SK-MEL-5 (cell line): ENCODE measurements at places on chromosomes 12 and 14.

GRCh38 chr14:73146111-73146510, 9.8 kb downstream of the PSEN1 start:
- no peak for DNase-seq

- DNase-seq: no peak
Measured at GRCh38 chr12:76460807-76461206, 98.8 kb downstream of the OSBPL8 start.

DNA sequence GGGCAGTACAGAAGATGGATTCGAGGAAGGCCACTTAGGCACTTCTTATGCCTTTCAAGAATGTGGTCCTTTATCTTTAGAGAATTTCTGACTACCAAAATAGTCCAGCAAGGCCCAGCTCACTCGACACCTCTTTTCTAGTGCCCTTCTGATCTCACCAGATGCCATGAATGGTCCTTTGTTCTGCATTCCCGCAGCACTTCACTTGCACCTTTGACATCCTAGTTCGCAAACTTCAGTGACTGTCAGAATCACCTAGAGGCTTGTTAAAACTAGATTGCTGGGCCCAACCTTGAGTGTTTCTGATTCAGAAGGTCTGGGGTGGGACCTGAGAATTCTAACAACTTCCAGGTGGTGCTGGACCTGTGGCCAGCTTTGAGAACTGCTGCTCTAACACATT, 56.7 kb downstream of the PKP2 start:
- DNase-seq: no peak

DNA sequence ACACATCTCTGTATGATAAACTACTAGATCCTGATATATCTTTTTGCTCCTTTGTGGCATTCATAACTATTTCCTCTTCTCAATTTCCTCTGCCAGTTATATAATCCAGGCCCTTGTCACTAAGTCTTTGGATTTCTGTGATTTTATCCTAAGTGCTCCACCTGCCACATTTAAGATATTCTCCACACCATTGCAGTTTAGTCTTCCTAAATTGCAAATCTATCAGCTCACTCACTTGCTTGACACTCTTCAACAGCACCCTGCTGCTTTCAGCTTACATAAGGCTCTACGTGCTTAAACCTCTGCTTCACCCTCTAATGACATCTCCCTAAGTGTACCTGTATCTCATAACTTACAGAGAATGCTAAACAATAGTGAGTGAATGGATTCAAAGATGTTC, 1032.2 kb upstream of the SEL1L start:
- no peak for DNase-seq

- peak; percentile 61 for DNase-seq
Measured at GRCh38 chr12:9319044-9319841, 111.0 kb upstream of the PZP start.

- DNase-seq: no peak
Measured at GRCh38 chr14:76774821-76775694, 13.8 kb downstream of the VASH1 start.

GRCh38 chr14:91228112-91229004, 16.1 kb downstream of the GPR68 start:
- DNase-seq: no peak
